Activated CD8-positive, alpha-beta T cell treated with anti-CD3 and anti-CD28 coated beads, Interleukin-2, amount 10 ng/mL, durations not matched to agents 7 days and 5 days (primary cell): ENCODE measurements at places on chromosomes 4 and X. TPM values are rescaled to one million over a fixed set of nuclear protein-coding genes. Genes with fewer than 3 reads are reported as not detected.

Gene FGFR3
- 0.34 TPM for total RNA-seq

Gene DIPK2B
- total RNA-seq: not detected

Gene CXCL6
- not detected for total RNA-seq

Gene USP26
- total RNA-seq: not detected

Gene GLUD2
- 0.87 TPM for total RNA-seq

Gene TEC
- total RNA-seq: 3.4 TPM

Gene GPRASP1
- 1.1 TPM for total RNA-seq

Gene ZFP42
- total RNA-seq: not detected

Gene MAGEA12
- not detected for total RNA-seq

Gene TMEM187
- total RNA-seq: 6.2 TPM

Gene WNK3
- total RNA-seq: 0.03 TPM

GRCh38 chr4:182089326-182089725 is 153.9 kb upstream of the TENM3 start:
- no peaks in the 10 kb centered on the region for H3K36me3 ChIP-seq
- no peak for DNase-seq
- no peak overlapping the region for H3K4me3 ChIP-seq
- no peaks in the 10 kb centered on the region for H3K27me3 ChIP-seq
- H3K27ac ChIP-seq: no peak overlapping the region

GRCh38 chr4:10151182-10151581 is 34.6 kb upstream of the WDR1 start:
- no peak for DNase-seq
- no peaks in the 10 kb centered on the region for H3K36me3 ChIP-seq
- peaks cover 16% of the 10 kb centered on the region for H3K27me3 ChIP-seq
- no peaks in the 10 kb centered on the region for H3K4me1 ChIP-seq

DNA sequence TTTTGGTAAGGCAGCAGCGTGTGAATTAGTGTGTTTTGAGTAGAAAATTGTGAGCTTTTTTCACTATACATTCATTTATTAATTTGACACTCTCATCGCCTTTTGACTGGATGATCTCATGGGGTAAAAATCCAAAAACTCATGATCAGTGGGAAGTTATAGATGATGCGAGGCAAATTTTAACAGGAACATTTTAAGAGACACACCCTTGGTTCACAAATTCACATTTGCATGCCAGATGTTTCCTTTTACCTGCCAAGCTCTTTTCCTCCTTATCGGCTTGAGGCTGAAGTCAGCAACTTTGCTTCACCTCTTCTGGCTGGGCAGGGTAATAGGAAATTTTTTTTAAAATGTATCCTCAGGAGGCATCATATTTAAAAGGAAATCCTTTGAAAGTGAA is 318.0 kb upstream of the HS3ST1 start:
- no peaks in the 10 kb centered on the region for H3K27me3 ChIP-seq
- no peak overlapping the region for H3K27ac ChIP-seq
- no peak overlapping the region for H3K4me3 ChIP-seq
- H3K36me3 ChIP-seq: no peaks in the 10 kb centered on the region
- no peaks in the 10 kb centered on the region for H3K4me1 ChIP-seq
- DNase-seq: no peak

- no peak for DNase-seq
- H3K4me1 ChIP-seq: no peaks in the 10 kb centered on the region
- peaks cover 2% of the 10 kb centered on the region for H3K27me3 ChIP-seq
- no peak overlapping the region for H3K27ac ChIP-seq
- H3K36me3 ChIP-seq: no peaks in the 10 kb centered on the region
Observed at GRCh38 chrX:70092247-70092646, 30.0 kb downstream of the OTUD6A start.

DNA sequence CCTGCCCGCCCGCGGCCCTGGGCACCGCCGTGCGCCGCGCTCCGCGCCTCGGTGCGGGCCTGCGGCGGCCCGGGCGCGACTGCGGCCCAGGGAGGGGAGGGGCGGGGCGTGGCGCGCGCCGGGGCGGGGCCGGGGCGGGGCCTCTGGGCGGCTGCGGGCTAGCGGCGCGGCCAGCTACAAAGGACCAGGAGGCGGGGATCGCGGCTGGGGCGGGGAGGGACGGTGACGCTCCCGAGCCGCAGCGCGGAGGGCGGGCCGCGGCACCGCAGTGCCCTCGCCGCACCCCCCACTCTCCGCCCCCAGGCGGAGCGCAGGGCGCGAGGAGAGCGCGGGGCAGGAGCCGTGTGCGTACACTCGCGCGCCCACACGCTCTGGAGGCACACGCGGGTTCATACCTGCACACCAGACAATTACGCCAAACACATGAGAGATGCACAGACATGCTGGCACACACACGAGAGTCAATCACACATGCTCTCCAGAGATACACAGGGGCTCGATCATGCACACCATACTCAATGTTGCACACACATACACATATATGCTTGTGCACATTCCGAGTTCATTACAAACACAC is at the start of gene CRMP1:
Gene CRMP1, minus strand, starts transcription at position 83 of the 577 bp plus-strand sequence. CDS start 117 bp downstream, outside the sequence.
- no peak within 1 kb of the TSS for H3K27ac ChIP-seq
- peaks cover 3% of the 10 kb centered on the region for H3K36me3 ChIP-seq
- DNase-seq: no peak
- peaks cover 47% of the 10 kb centered on the region for H3K27me3 ChIP-seq

GRCh38 chrX:69257499-69258127 is 92.4 kb upstream of the PJA1 start:
- no peak overlapping the region for H3K27ac ChIP-seq
- no peak for DNase-seq
- H3K4me3 ChIP-seq: no peak overlapping the region
- H3K36me3 ChIP-seq: no peaks in the 10 kb centered on the region
- peaks cover under 1% of the 10 kb centered on the region for H3K27me3 ChIP-seq

- DNase-seq: no peak
- H3K27ac ChIP-seq: no peak overlapping the region
- H3K4me1 ChIP-seq: no peaks in the 10 kb centered on the region
- no peaks in the 10 kb centered on the region for H3K27me3 ChIP-seq
- H3K36me3 ChIP-seq: no peaks in the 10 kb centered on the region
Observed at GRCh38 chr4:23539969-23540569, 349.8 kb downstream of the PPARGC1A start.

DNA sequence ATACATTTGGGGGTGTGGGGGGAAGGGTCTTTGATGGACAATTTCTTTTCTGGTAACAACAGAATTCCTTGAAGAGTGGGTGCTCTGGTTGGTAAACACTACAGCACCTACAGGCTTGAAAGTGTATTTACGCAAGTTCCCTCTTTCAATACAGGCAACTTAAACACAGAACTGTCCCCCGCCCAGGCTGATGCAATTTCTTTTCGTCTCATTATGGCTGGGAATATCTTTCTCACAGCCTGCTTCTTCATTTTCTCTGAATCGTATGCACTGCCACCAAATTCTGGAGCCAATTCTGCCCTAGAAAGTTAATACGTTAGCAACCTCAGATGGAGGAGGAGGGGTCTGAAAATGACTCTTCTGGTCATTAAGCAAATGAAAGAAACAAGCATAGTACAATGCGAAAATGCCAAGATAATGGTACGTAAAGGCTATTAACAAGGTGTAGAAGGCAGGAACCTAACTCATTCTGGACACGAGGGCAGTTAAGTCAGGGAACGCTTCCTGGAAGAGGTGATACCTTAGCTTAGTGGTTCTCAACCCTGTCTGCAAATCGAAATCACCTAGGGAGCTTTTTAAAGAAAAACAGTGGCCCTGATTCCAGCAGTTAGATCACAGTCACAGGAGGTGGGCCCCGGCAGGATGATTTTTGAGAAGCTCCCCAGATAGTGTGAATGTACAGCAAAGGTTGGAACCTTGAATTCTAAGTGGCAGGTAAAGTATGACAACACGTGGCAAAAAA is 1.0 kb downstream of the AGA start:
- DNase-seq: peak; percentile 38
- H3K27me3 ChIP-seq: no peaks in the 10 kb centered on the region
- peaks cover 21% of the 10 kb centered on the region for H3K4me1 ChIP-seq
- H3K27ac ChIP-seq: peak overlapping the region; percentile 94
